Stimulated activated CD4-positive, alpha-beta T cell treated with anti-CD3 and anti-CD28 coated beads, Interleukin-4, amount 100 ng/mL, for 1 hour (primary cell): ENCODE measurements at places on chromosomes 1 and 21.
A peak's percentile ranks its signal among the peaks of the same experiment; 100 is the strongest.

DNA sequence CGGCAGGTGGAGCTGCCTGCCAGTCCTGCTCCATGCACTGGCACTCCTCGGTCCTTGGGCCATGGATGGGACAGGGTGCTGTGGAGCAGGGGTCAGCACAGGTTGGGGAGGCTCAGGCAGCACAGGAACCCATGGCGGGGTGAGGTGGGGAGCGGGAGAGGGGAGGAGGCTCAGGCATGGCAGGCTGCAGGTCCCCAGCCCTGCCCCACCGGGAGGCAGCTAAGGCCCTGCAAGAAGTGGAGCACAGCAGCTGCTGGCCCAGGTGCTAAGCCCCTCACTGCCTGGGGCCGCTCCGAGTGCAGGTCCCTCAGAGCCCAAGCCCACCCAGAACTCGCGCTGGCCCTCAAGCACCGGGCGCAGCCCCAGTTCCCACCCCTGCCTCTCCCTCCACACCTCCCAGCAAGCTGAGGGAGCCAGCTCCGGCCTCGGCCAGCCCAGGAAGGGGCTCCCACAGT is 691 bp upstream of the GBP5 start:
- peak; percentile 27 for DNase-seq

DNA sequence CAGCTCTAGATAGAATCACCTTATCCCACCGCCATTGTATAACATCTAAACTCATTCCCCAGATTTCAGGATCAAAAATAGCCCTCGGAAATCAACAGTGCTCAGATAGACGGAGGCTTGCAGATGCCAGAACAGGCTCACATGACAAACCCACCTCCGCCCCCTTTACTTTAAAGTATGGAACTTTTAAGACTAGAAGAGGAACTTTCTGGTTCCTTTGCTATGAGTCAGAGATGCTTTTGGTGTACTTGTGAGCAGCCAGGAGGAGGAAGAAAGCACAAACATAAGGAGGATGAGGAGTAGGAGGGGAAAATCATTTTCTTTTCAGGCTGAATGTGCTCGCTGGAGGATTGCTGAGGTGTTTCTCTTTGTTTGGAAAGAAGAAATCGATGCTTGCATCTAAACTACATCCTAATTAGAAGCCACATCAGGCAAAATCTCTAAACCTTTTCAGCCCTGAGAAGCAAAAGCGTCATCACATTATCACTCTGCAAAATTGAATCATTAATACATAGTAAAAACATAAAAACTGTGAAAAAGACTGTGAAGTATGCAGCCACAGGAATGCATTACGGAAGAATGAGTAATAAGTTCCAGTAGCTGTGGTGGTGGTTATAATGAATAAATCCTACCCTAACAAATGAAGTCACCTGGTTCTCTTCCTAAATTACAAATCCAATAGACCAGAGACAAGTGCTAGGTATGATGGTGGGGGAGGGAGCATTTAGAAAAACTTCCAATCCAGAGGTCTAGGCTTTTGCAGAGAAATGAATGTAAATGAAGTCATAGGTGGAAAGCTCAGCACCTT is 251.3 kb downstream of the KCNH1 start:
- no peak for DNase-seq

GRCh38 chr21:17802572-17802971 is 16.6 kb downstream of the C21orf91 start:
- no peak for DNase-seq

DNA sequence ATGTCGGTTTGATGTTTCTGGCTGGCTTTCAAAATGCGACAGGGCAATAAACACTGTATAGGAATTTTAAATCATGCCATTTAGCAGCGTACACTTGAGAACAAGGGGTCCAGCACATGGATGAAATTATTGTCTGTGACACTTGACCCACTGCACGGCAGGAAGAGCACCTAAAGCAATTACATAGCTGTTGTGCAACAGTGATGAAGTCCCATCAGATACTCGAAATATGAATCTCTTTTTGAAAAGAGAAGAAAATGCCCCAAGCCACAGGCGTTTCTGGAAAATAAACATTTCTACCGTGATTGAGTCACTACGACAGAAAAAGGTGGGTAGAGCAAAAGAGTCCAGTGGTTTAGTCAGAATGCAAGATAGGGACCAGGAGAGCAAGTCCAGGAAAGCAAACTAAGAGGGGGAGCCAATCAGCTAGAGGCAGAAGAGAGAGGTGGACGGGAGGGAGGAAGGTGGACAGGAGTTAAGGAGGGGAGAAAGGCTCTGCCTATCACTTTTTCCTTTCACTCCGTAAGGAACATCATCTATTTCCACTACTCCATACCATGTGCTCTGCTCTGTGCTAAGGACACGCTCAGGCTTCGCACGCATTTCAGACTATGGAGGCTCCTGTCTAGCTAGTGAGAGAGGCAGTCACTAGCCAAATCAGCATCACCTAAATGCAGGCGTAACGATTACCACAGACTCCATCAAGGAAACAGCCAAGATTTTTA is 6.4 kb downstream of the DSCAM start:
- no peak for DNase-seq

DNA sequence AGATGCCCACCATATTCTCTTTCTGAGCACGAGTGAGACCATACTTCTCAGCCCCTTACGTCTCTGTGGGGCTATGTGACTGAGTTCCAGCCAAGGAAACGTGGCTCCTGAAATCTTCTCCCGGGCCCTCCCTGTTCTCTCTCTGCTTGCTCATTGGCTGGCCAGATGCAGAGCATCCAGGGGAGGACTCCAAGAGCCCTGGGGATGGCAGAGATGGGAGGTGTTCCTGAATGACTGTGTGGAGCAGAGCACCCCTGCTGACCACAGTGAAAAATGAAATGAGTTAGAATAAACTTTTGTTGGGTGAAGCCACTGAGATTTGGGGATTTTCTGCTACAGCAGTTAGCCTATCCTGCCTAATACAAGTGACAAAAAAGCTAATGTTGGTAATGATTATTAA is 23.8 kb downstream of the KIAA0040 start:
- no peak for DNase-seq

DNA sequence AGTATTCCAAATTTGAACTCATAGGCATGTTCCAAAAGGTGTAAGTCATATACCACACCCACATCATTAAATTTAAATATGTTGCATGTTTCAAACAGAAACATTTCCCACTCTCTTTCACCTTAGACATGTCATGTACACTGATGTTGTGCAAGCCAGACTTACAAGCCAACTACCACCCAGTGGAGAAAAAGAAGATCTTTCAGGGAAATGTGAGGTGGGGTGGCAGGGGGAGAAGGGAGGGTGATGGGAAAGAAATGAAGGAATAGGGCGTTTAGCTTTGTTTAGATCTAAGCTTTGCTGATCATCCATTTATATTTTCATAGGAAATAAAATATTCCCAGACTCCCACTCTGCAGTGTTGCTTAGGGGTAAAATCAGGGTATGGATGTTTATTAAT is 1.6 kb downstream of the NEGR1 start:
- DNase-seq: no peak

DNA sequence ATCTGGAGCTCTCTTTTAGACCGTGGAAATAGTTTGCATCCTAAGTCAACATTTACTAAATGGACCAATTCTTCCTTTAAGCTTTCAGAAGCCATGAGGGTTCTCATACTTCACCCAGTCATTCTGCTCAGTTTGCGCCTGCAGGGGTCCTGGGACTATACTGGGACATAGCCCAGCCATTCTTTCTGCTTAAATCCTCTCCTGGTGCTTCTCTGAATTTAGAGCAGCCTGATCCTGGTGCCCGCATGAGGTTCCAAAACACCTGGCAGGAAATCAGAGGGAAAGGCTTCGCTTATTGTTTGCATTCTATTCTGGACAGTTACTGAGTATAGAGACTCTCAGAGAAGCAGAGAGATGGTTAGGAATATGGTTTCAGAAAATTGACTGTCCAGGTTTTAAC is 27.0 kb downstream of the TNN start:
- no peak for DNase-seq

GRCh38 chr1:2975466-2976179 is 45.6 kb upstream of the ACTRT2 start:
- no peak for DNase-seq

DNA sequence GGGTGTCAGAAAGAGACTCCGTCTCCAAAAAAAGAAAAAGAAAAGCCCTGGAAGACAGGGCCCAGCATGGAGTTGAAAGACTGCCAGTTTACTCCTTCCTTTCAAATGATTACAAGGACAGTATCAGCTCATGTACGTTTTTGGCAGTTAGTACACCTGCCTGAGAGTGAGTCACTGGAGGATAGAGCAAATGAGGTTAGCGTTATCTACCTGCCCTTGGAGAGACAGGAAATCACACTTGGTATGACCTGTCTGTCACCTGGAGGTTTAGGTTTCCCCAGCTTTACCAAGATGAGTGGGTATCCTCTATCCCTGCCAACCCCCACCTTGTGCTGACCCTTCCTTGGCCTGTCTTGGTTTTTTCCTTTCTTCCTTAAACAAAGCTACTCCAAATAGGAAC is 96.8 kb upstream of the BMP8A start:
- no peak for DNase-seq

DNA sequence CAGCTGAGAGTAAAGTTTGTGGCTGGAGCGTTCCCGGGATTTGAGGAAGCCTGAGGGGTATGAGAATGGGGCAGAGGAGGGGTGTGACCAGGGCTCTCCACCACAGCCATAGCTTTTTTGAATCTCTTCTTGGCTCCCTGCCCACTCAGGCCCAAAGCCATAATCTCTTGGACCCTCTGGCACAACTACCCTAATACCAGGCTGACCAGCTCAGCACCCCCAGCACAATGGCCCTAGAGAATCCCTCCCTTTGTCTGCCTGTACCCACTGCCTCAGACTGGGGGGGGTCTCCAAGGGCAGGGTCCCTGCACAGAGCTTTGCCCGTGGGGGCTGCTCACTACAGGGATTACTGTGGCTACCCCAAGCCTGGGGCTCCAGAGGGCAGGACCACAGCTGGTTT is 7.5 kb downstream of the DENND4B start:
- DNase-seq: no peak

DNA sequence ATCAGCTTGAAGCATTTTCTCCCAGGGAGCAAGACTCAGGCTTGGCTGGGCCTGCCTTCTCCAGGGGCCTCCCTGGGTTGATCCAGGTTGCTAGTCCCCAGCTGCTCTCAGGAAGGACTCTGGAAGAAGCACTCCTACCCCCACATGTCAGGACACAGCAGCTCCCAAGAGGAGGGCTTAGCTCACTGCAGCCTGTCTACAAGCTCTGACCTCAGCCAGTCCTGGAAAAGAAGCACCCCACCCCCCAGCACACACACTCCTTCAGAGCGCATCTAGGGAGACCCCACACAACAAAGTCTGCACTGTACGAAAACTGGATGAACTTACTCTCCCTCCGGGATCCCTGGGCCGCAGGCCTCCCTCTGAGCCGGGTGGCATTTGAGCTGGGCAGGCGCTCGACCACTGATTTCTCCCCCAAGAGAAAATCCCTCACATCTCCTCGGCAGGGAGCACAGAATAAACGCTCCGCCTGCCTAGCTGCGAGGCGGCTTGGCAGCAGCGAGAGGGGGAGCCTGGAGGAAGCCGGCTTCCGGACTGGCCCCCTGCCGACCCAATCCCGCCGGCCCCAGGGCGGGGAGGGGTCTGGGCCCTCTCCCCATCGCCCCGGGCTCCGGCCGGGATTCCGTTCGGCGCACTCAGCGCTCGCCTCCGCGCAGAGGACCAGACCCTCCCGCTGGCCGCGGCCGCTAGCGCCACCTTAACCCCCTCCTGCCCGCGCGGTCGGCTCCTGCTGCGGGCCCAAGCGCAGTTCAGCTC is at the start of gene KCNA2:
Gene KCNA2 (minus strand): TSS at position 458 of the 756 bp plus-strand sequence. CDS start 1,576 bp downstream, outside the sequence.
- peak; percentile 13 for DNase-seq

DNA sequence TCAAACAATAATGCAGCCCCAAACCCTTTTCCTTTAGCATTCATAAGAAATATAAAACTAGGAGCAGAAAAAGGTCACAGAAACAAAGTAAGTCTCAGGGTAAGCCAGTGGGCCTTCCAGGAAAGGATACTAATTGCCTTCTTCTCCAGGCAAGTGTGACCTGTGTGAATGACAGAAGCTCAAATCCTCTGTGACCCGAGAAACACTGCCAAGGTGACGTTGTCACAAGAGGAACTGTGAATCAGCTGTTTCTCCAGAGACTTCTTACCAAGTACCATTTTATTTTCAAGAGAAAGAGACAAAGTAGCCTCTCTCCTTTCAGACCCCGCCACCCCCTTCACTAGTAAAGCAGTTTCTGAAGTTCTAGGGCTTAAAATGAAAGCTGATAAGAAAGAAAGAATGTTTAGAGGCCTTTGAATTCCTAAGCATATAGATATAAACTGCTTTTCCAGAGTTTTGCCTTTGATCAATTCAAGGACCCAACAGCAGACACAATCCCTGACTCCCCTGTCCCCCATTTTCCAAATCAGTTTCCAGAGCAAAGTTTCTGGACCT is 155.6 kb downstream of the NUF2 start:
- DNase-seq: no peak

DNA sequence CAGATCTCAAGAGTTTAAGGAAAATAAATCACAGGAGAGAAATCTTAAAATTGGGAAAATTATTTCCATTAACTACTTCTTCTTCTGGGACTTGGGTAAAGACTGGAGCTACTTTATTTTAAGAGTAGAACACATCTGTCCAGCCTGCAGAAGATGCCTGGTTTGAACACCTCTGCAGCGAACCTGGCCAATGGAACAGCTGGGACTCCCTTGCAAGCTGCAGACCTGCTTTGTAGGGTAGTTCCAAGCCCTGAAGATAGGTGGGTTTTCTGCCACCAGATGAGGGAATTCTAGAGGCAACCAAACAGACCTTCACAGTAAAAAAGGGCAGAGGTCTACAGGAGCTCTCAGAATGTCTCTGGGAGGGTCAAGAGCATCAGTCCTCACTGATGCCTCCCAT is 86.5 kb upstream of the CACNA1E start:
- DNase-seq: no peak

GRCh38 chr1:37446874-37447273 is 27.5 kb upstream of the ZC3H12A start:
- no peak for DNase-seq

- no peak for DNase-seq
Observed at GRCh38 chr1:107363154-107363553, 222.3 kb downstream of the NTNG1 start.

GRCh38 chr1:13996334-13996733 is 296.3 kb downstream of the PRDM2 start:
- no peak for DNase-seq

DNA sequence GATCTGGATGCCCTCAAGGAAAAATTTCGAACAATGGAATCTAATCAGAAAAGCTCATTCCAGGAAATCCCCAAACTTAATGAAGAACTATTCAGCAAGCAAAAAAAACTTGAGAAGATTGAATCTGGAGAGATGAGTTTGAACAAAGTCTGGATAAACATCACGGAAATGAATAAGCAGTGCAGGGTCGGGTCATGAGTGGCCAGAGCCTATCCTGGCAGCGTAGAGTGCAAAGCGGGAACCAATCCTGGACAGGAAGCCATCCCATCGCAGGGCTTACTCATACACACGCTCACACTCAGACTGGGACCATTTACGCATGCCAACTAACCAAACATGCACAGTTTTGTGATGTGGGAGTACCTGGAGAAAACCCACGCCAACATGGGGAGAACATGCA is 43.1 kb downstream of the ZMYM1 start:
- no peak for DNase-seq
